ENCODE measurements at places on chromosomes 13 and 19.

GRCh38 chr19:3873151-3873550, 4.3 kb upstream of the ZFR2 start:
- DNase-seq = no peak

GRCh38 chr13:112442483-112443090, 66.4 kb downstream of the SPACA7 start:
- no peak for DNase-seq

- DNase-seq = no peak
Observed at GRCh38 chr13:100235311-100235901, 146.5 kb downstream of the PCCA start.

DNA sequence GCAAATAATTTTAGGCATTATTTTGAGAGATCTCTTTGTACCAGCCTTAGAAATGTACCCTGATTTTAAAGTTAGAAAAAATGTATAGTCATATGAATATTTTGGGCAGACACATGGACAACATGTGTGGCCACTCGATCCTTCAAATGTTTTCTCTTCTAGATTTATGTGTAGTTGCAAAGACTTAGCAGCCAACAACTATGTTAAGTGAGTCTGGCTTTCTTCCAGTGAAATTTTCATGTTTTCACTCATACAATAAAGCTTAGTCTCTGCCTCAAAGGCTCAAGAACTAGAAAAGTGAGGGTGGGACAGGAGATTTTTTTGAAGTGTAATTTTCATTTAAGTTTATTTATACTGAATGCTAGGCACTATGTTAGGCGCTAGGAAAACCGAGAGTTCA, 207.7 kb upstream of the DACH1 start:
- DNase-seq = no peak

- no peak for DNase-seq
Observed at GRCh38 chr13:109918179-109918711, 131.9 kb upstream of the IRS2 start.

DNA sequence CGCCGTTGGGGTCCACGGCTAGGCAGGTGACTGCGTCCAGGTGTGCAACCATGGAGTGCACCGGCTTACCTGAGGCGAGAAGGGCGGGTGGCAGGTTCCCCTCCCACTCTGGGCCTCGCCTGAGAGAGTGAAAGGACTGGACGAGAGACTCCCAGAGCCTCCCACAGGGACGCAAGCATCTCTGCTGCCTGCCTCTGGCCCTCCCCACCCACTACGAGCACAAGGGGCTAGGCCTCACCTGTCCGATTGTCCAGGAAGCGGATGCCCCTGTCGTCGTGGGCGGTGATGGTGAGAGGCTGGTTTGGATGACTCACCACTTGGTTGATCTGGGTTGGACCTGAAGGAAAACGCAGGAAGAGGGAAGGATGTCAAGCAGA, 5.1 kb upstream of the PRKD2 start:
- DNase-seq = no peak

DNA sequence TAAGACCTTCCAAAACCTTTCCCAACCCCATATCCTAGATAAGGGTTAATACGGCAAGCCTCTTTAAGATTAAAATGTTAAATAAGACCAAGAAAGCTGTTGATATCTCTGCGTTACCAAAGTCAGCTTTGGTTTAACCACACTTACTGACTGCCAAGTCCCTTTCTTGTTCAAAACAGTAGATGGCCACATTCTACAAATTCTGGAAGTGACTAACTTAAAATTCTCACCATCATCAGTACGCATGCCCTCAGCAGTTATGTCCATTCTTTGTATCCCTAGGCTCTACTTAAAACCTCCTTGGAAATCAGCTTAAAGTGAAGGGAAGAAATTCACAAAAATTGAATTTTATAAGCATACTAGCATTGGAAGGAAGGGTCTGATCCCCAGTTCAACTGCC, 23.6 kb downstream of the SOHLH2 start:
- no peak for DNase-seq

GRCh38 chr13:112252804-112253590, 123.2 kb upstream of the SPACA7 start:
- DNase-seq = no peak

DNA sequence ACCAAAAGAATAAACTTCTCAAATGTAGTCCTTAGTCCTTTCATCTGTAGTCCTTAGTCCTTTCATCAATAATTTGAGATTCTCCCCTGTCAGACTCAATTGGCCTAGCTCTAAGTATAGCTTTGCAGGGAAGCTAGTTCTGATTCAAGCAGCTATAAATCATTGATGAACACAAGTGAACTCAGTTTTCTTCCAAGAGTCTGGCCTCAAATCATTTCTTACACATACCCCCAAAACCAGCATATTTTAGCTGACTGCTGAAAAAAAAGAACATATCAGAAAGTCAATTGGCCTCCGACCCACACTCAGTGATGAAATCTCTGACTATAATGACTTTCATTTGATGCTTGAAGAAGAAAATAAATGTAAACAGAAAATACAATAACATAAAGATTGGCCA, 64.9 kb downstream of the TNFSF11 start:
- DNase-seq = no peak

DNA sequence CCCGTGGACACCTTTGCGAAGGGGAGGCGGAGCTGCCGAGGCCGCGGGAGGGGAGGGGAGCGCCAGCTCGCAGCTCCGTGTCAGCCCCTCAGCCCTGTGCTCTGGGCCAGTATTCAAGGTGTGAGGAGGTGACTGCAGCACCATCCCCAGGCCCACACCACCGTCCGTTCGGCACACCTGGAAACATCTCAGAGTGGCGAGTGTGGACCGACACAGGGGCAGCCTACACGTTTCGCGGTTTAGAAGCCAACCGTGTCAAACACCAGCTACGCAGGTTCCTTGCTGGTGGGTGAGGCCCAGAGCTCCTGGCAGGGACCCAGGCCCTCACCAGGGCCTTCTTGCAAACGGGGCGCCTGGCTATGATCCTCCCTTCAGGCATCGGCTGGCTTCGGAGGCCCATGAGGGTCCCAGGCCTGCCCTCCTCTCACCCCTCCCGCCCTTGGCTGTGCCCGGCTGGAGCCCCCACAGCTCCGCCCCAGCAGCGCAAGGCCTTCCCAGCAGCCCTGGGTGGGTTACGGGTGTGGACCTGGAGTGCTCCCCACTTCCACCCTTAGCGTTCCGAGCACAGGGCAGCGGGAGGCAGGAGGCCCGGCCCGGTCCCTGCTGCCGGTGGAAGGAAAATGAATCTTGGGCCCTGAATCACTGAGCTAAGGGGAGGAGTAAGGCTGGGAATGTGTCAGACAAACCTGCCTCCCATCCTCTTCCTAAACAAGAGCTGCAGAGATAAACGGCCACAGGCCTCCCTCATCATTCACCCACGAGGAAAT, 1.2 kb downstream of the C13orf46 start:
- no peak for DNase-seq

- DNase-seq = no peak
Observed at GRCh38 chr13:47144782-47145181, 247.9 kb upstream of the HTR2A start.

DNA sequence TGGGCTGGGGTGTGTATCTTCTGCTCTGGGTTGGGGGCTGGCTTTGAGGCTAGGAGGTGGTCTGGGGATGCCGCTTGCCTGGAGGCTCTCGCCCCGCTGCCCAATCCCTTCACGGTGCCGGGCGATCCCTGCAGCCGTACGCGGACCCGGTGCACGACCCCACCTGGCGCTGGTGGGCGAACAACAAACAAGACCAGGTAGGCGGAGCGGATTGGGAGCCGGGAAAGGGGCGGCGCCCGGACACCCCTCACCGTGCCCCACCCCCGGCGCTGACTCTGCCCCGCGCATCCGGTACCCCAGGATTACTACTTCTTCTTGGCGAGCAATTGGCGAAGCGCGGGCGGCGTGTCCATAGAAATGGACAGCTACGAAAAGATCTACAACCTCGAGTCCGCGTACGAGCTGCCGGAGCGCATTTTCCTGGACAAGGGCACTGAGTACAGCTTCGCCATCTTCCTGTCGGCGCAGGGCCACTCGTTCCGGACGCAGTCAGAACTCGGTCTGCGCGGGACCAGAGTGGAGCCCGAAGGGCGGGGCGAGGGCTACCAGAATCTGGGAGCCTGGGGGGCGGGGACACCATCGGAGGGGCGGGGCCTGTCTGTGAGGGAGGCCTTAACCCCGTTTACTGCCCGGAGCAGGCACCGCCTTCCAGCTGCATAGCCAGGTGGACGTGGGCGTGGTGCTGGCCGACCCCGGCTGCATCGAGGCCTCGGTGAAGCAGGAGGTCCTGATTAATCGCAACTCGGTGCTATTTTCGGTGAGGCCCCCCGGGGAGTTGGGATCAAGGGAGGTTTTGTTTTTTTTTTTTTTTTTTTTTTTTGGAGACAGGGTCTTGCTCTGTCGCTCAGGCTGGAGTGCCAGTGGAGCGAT, 12.1 kb upstream of the PSMD8 start:
- DNase-seq = no peak

DNA sequence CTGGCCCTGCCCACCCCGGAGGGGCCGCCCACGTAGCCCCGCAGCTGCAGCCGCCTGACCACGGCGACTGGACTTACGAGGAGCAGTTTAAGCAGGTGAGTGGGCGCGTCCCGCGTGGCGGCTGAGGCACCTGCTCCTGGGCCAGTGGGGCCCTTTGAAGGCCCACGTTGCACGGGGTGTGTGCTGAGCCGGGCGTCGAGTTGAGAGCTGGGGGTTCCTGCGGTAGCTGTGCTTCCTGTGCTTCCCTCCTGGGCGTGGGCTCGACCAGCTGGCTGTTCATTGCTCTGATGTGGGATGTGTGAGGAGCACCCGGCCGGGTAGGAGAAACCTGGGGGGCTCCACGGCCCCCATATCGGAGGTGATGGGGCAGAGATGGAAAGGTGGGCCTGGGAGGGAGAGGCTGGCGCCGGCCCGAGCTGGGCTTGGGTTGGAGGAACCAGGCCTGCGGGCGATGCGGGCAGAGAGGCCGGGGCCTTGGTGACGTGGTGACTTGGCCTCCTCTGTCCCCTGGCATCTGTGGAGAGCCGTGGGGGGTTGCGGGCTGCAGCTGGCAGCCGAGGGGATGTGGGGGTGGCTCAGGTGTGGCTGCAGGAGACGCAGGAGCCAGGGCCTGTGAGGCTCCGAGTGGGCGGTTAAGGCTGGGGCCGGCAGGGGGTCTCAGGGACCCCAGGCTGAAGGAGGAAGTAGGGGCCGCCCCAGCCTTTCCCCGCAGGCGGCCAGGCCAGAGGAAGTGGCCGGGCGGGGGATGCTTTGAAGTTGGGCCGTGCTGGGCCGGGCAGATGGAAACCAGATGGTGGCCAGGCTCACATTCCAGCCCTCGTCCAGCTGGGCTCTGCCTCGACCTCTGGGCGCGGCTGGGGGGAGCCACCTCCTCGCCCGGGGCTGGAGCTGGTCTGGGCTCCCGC, 7.1 kb downstream of the ARID3A start:
- no peak for DNase-seq

DNA sequence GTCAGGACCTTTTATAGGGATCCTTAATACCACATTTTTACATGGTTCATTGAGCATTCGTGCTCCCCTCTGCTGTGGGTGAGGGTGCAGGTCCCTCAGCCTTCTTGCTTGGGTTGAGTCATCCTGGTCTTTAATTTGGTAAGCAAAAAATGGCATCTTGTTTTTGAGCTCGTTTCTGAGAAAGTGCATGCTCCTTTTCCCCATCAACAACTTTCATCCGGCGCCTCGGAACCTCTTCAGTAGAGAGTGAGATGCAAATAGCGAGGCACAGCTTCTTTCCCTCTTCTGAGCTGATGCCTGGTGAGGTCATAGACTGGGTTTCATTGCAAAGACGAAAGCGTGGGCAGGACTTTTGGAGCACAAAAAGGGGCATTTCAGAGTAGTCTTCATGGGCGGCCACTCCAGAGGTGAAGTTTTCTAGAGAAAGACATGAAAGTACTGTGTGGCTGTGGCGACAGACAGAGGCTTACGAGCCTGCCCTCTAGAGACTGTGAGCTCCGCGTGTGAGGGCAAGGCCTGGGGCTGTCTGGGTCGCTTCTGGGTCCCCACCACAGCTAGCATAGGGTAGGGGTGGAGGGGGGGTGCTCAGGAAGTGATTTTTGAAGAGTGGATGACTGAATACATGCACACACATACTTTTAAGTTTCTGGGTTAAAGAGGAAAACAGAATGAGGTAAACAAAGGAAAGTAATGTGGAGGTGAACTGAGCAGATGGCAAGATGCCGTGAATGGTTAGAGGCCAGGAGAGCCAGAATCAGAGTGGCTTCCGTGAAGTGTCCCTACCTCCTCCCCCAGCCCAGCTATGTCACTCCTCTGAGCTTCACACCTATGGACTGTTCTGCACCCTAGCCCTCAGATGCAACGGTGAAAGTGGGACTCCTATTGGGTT, 44.3 kb downstream of the BBC3 start:
- DNase-seq = no peak

DNA sequence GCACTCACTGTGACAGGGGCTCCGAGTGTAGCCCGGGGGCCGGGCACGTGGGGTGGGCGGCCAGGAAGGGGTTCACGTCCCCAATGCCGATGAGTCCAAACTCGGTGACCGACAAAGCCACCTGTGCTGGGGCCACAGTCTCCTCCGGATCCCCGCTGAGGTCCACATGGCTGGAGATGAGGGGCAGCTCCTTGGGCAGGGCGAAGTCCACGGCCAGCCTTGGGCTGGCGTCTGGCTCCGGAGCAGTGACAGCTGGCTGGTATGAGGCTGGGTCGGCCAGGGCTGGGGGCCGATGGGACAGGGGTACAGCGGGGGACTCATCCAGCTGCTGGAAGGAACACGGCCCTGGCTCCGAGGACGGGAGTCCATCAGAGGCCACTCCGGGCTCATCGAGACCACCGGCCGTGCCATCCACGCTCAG, 15.9 kb upstream of the PLPP2 start:
- no peak for DNase-seq

- no peak for DNase-seq
Observed at GRCh38 chr19:45508417-45508860, 1.2 kb downstream of the VASP start.

- DNase-seq = no peak
Observed at GRCh38 chr13:97125810-97126738, 96.1 kb upstream of the MBNL2 start.

DNA sequence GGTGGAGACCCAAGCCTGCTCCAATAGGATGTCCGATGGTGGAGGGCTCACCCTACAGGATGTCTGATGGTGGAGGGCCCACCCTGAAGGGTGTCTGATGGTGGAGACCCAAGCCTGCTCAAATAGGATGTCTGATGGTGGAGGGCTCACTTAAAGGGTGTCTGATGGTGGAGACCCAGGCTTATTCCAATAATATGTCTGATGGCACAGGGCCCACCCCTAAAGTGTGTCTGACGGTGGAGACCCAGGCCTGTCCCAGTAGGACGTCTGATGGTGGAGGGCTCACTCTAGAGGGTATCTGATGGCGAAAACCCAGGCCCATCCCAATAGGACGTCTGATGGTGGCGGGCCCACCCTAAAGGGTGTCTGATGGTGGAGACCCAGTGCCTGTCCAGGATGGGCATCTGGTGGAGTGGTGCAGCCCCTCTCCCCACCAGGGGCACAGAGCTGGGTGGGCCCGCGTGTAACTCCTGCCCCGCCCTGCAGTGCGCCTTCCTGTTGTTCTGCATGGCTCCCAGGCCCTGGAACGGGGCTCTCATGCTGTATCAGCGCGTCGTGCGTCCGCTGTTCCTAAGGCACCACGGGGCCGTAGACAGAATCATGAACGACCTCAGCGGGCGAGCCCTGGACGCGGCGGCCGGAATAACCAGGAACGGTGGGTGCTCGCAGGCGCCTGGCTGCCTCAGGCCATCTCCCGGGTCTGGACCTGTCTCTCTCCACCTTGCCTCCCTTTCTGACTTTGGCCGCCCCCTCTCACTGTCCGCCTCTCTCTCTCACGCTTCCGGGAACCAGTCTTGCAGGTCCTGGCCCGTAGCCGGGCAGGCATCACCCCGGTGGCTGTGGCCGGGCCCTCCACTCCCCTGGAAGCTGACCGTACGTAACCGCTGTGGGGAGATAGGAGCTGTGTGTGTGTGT, 5.1 kb downstream of the REEP6 start:
- DNase-seq = no peak

- DNase-seq = no peak
Observed at GRCh38 chr13:34349091-34349722, 531.3 kb downstream of the RFC3 start.

GRCh38 chr13:29497137-29497654, 98.3 kb downstream of the SLC7A1 start:
- no peak for DNase-seq
